Fibroblast of villous mesenchyme (primary cell): ENCODE measurements at places on chromosomes 4 and X.

DNA sequence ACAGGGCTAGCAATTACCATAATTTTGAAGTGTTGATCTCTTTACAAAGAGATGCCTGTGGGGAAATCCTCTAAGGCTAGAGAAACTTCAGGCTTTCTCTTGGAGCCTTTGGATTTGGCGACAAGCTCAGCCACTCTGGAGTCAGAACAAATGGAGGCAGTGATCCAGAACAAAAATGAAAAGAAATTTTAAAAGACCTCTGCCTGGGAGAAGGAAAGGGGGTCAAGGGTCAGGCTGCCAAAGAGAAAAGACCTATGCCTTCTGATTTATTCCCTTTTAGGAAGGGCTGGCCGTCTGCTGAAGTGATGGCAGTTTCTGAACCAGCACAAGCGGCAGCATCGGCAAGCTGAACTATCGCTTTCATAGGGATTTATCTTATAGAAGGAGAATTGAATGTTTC is 140.8 kb upstream of the SFRP2 start:
- no peak for DNase-seq

GRCh38 chrX:16678689-16679088 is 28.7 kb downstream of the S100G start:
- DNase-seq: no peak

DNA sequence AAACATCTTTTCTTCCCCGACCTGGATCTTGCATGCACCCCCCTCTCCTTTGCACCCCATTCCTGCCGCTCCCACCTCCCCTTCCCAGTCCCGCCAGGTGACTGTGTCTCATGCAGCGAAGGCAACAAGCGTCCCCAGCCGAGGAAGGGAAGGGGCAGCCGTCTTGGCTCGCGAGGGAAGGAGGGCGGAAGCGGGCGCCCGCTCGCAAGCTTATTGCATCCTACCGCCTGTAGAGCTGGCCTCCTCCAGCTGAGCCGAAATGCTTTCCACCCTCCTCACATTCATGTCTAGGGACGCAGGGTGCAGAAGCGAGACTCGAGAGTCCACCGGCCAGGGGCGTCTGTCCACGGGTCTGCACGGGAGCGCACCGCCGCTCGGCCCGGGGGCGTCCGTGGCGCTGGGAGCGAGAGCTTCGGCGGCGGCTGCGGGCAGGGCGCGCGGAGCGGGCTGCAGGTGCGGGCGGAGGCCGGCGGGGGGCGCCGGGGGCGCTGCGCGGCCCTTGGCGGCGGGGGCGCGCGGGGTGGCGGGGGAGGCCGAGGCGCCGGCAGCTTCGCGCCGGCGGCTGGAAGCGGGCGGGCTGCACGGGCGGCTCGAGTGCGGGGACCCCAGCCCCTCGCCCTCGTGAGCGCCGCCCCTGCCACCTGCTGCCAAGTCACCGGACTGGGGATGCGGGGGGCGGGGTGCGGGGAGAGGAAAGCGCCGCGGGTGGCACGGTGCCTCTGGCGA is at the start of gene KCNIP4:
Gene KCNIP4, minus strand, starts transcription at position 426 of the 726 bp plus-strand sequence.
- peak; percentile 14 for DNase-seq

DNA sequence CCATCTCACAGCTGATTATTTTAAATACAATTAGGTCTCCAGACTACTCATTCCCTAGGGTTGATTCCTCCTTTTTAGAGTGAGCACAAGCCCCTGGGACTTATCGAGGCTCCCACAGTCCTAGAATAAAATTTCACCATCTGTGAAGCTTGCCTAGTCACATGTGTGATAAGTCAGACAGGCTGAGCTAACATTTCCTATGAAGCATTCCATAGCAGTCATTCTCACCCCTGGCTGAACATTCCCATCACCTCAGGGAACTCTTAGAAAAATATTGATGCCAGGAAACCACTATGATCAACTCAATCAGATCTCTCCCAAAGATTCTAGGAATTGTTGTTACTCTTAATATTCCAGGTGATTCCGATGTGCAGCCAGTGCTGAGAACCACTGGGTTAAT is 37.7 kb downstream of the ARHGEF9 start:
- DNase-seq: peak; percentile 56

- peak; percentile 90 for DNase-seq
Observed at GRCh38 chr4:76219299-76220055, 5.9 kb upstream of the SCARB2 start.

GRCh38 chr4:105944540-105944939 is 49.3 kb downstream of the NPNT start:
- DNase-seq: peak; percentile 24

DNA sequence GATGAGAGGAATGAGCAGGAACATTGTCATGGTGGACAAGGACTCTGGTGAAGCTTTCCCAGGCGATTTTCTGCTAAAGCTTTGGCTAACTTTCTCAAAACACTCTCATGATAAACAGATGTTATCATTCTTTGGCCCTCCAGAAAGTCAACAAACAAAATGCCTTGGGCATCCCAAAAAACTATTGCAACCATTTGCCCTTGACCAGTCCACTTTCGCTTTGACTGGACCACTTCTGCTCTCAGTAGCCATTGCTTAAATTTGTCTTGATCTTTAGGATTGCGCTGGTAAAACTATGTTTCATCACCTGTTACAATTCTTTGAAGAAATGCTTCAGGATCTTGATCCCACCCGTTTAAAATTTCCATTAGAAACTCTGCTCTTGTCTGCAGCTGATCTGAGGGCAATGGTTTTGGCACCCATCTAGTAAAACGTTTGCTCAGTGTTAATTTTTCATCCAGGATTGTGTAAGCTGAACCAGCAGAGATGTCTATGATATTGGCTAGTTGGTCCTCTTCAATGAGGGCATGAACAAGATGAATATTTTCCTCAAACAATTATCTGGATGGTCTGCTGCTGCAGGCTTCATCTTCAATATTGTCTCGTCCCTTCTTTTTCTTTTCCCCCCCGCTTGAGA is 14.8 kb downstream of the TBC1D1 start:
- DNase-seq: peak; percentile 42

- DNase-seq: peak; percentile 13
Observed at GRCh38 chrX:118655561-118656246, 71.7 kb upstream of the IL13RA1 start.
